Osteocyte (in vitro differentiated cells): ENCODE measurements at places on chromosomes 16 and 17. TPM values are rescaled to one million over a fixed set of nuclear protein-coding genes. Genes with fewer than 3 reads are reported as not detected.
A peak's percentile ranks its signal among the peaks of the same experiment; 100 is the strongest.

GRCh38 chr17:30199600-30199999 is 35.9 kb downstream of the SLC6A4 start:
- no peak for DNase-seq
- H3K4me3 ChIP-seq: no peak overlapping the region
- no peak overlapping the region for H3K27ac ChIP-seq
- H3K27me3 ChIP-seq: peaks cover 4% of the 10 kb centered on the region

- H3K27ac ChIP-seq: no peak overlapping the region
- no peaks in the 10 kb centered on the region for H3K27me3 ChIP-seq
- no peak for DNase-seq
- H3K36me3 ChIP-seq: no peaks in the 10 kb centered on the region
- no peak overlapping the region for H3K4me3 ChIP-seq
- peaks cover 9% of the 10 kb centered on the region for H3K4me1 ChIP-seq
Observed at GRCh38 chr16:85451641-85452363, 161.3 kb upstream of the GSE1 start.

- no peak for DNase-seq
- no peak overlapping the region for H3K27ac ChIP-seq
- no peak overlapping the region for H3K4me3 ChIP-seq
- no peaks in the 10 kb centered on the region for H3K27me3 ChIP-seq
- H3K36me3 ChIP-seq: peaks cover 21% of the 10 kb centered on the region
Observed at GRCh38 chr17:676060-676700, 38.5 kb downstream of the VPS53 start.

- peaks cover 2% of the 10 kb centered on the region for H3K4me1 ChIP-seq
- H3K36me3 ChIP-seq: no peaks in the 10 kb centered on the region
- no peak overlapping the region for H3K4me3 ChIP-seq
- H3K27me3 ChIP-seq: peaks cover 9% of the 10 kb centered on the region
Observed at GRCh38 chr17:5123343-5124124, 7.7 kb downstream of the USP6 start.

- no peaks in the 10 kb centered on the region for H3K4me1 ChIP-seq
- no peak overlapping the region for H3K27ac ChIP-seq
- H3K27me3 ChIP-seq: no peaks in the 10 kb centered on the region
Observed at GRCh38 chr17:71202449-71202848, 918.4 kb upstream of the SOX9 start.

DNA sequence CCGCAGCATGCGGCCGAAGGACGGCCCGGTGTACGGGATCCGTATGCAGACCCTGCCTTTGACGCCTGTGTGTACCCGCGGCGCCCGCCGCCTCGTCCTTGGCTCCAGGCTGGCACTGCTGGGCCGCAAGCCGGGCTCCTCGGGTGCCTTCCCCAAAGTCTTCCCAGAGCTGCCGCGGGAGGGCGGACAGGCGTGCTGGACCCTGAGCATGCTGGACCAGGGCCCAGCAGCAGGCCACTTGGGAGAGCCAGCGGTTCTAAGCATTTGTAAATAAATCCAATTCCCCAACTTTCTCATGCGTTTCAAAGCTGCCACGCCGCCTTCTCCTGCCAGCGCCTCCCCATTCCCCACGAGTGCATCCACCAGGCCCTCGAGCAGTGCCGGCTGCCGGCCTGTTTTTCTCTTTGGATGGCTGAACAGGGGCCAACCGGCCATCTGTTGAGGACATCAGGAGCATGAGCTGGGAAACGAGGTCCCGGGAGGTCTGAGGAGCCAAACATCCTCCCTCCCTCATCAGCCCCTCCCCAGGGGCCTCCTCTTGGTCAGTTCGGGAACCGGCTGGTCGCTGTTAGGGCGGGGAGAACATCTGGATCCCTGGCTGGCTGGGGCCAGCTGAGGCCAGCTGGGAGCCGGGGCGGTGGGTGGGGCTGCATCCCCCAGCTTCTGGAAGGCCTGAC is 20.5 kb upstream of the PABPN1L start:
- no peak overlapping the region for H3K4me3 ChIP-seq
- H3K4me1 ChIP-seq: peaks cover 2% of the 10 kb centered on the region
- no peak overlapping the region for H3K27ac ChIP-seq
- DNase-seq: no peak
- H3K36me3 ChIP-seq: no peaks in the 10 kb centered on the region

GRCh38 chr17:79960788-79961522 is 74.7 kb downstream of the TBC1D16 start:
- H3K27me3 ChIP-seq: no peaks in the 10 kb centered on the region
- no peak overlapping the region for H3K4me3 ChIP-seq
- peaks cover 37% of the 10 kb centered on the region for H3K4me1 ChIP-seq
- H3K36me3 ChIP-seq: peaks cover 3% of the 10 kb centered on the region
- no peak for DNase-seq
- H3K27ac ChIP-seq: peak overlapping the region; percentile 55

GRCh38 chr17:81891303-81891552 is 158 bp downstream of the ALYREF start:
- H3K36me3 ChIP-seq: peaks cover 20% of the 10 kb centered on the region
- peak overlapping the region; percentile 90 for H3K4me3 ChIP-seq
- DNase-seq: no peak
- H3K27me3 ChIP-seq: no peaks in the 10 kb centered on the region
- H3K27ac ChIP-seq: peak overlapping the region; percentile 93

DNA sequence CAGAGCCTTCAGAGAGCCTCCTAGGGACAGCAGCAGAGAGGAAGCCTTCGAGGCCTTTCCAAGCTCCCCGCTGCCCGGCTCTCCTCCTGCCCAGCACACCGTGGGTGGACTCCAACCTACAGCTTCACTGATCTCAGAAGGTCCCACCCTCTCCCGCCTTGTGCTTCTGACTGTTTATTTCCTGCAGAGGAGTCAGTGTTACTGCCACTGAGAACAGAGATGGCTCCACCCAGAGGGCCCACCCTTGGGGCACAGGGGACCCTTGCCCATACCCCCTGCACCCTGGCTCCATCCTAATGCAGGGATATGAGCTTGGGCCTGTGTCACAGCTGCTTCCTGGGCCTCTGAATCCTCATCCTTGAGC is 52.8 kb upstream of the TOB1 start:
- no peak for DNase-seq
- no peaks in the 10 kb centered on the region for H3K36me3 ChIP-seq
- peaks cover 19% of the 10 kb centered on the region for H3K4me1 ChIP-seq
- no peak overlapping the region for H3K4me3 ChIP-seq
- H3K27ac ChIP-seq: peak overlapping the region; percentile 93

DNA sequence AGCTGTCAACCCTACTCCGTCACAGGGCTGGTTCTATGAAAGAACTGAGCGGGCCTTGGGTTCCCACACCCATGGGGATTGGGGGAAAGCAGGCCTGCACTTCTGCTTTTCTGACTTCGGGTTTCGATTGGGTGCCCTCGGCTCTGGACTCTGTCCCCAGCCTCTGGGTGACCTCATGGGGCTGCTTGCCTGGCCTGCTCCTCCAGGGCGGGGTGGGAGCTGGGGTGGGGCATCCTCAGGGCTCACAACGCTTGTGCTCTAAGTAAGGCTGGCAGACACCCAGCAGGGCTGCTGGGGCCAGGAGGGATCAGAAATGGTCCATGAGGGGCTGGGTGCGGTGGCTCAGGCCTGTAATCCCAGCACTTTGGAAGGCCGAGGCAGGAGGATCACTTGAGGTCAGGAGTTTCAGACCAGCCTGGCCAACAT is 19.2 kb downstream of the ARHGAP27 start:
- no peak for DNase-seq
- H3K27ac ChIP-seq: no peak overlapping the region
- H3K36me3 ChIP-seq: no peaks in the 10 kb centered on the region
- peaks cover 2% of the 10 kb centered on the region for H3K4me1 ChIP-seq
- no peak overlapping the region for H3K4me3 ChIP-seq

- H3K27ac ChIP-seq: no peak overlapping the region
- DNase-seq: no peak
- H3K36me3 ChIP-seq: no peaks in the 10 kb centered on the region
- H3K27me3 ChIP-seq: no peaks in the 10 kb centered on the region
- H3K4me3 ChIP-seq: no peak overlapping the region
- peaks cover 15% of the 10 kb centered on the region for H3K4me1 ChIP-seq
Observed at GRCh38 chr16:85015481-85016187, 4.3 kb upstream of the ZDHHC7 start.

GRCh38 chr17:41538565-41538991 is 10.5 kb upstream of the KRT19 start:
- peaks cover 7% of the 10 kb centered on the region for H3K4me1 ChIP-seq
- H3K27me3 ChIP-seq: peaks cover 3% of the 10 kb centered on the region
- no peak overlapping the region for H3K27ac ChIP-seq

DNA sequence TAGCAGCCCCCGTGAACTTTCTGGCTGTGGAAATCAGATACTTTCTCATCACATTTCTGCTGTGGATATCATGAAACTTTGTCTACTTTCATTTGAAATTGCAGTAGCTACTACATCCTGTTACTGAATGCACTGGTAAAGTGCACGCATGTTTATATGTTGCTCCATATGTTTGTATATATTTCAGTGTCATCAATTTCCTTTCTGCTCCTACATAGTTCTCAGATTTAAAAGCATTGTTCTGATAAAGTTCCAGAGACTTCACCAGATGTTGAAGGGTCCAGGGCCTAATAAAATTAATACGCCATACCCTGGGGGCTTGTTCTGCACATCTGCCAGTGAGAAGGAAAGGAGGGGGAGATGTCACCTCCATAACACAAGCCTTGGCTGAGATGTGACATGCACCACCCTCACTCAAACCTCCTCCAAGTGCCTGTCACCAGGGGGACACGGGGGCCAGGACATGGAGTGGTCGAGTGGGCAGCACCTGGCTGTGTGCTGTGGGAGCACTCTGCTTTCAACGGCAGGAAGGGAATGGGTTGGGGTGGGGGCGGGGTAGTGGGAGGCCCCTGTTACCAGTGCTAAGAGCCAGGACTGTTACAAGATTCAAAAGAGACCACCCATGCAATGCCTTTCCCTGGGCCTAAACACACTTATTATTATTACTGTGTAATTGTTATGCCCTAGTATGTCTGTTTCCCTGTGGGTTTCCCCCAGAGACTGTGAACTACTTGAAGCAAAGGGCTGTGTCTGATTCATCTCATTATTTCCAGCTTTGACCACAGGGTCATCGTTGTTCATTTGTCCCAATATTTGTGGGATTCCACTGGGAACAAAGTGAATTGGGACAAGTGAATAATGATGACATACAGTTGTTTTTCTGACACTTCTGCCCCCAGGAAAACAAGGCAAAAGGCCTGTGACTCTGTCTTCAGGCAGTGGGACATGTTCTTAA is 193.4 kb downstream of the FOXL1 start:
- no peak overlapping the region for H3K4me3 ChIP-seq
- peak overlapping the region; percentile 85 for H3K27ac ChIP-seq
- no peaks in the 10 kb centered on the region for H3K27me3 ChIP-seq
- H3K36me3 ChIP-seq: no peaks in the 10 kb centered on the region

DNA sequence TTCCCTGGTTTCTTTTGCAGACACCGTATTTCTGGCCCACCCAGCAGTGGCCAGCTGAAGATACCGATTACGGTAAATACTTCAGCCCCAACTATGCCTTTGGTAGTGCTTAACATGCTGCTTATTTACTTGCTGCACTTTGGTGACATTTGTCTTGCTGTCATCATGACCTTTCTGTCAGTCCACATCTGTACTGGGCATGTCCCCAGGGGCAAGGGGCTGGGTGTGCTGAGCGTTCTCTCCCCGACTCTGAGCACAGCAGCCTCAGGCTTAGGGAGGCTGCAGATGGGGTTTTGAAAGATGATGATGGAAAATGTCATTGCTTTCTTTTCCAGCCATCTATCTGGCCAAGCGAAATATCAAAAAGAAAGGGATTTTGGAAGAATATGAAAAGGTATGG is 23.3 kb downstream of the RGS9 start:
- H3K4me3 ChIP-seq: no peak overlapping the region
- peaks cover 2% of the 10 kb centered on the region for H3K36me3 ChIP-seq
- no peak overlapping the region for H3K27ac ChIP-seq
- no peak for DNase-seq

DNA sequence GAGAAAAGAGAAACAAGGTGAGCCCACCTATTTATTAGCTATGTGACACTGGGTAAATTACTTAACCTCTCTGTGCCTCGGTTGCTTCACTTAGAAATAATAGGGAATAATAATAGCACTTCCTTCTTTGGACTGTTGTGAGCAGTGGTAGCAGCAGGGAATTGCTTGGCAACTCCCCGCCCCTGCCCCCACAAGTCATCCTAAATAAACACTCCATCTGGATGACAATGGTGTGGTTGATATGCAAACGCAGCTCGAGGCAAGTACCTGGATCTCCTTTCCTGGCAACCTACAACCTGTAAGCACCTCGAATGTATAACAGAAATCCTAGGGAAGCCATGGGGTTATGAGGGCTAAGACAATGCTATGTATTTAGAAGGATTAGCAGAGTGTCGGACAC is 9.1 kb downstream of the TEKT3 start:
- no peak overlapping the region for H3K4me3 ChIP-seq
- H3K36me3 ChIP-seq: peaks cover 2% of the 10 kb centered on the region
- no peak for DNase-seq
- peaks cover 4% of the 10 kb centered on the region for H3K27me3 ChIP-seq
- H3K4me1 ChIP-seq: no peaks in the 10 kb centered on the region

DNA sequence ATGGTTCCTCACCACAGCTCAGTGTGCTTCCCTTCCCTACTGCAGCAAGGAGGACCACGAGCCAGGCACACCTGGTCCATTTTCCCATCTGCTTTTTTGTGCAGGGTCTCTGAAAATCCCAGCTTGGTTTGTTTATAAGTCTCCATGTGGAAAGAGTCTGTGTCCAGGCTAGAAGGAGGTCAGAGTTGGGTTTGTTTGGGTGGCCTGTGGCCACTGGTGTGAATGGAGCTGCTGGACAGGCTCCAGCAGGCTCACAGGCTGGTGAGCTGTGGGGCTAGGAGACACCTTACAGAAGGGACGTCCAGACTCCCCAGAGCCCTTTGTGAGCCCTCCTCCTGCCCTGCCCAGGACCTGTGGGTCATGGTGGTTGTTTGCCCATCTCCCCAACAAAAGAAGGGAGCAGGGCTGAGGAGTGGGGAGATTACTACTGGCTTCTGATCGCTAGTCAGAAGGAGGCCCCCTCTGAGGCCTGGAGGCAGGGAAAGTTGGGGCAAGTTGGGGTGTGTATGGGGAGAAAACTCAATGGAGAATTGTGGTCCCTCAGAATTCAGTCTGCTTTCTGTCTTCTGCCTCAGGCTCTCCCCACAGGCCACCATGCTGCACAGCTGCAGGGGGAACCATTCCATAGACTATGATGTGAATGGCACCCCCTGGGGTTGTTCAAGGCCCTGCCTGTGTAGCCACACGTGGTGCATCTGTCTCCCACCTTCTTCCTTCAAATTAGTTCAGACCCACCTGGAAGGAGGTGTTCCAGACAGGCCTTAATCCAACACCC is 4.1 kb downstream of the RARA start:
- no peak for DNase-seq
- peak overlapping the region; percentile 40 for H3K4me3 ChIP-seq
- no peaks in the 10 kb centered on the region for H3K27me3 ChIP-seq
- H3K4me1 ChIP-seq: peaks cover 36% of the 10 kb centered on the region
- no peaks in the 10 kb centered on the region for H3K36me3 ChIP-seq

GRCh38 chr17:82118168-82118814 is 20.3 kb upstream of the FASN start:
- peaks cover 5% of the 10 kb centered on the region for H3K4me1 ChIP-seq
- H3K27ac ChIP-seq: no peak overlapping the region
- H3K4me3 ChIP-seq: no peak overlapping the region
- H3K27me3 ChIP-seq: no peaks in the 10 kb centered on the region
- no peak for DNase-seq

GRCh38 chr17:62321451-62321850 is 58.9 kb upstream of the EFCAB3 start:
- no peak for DNase-seq
- H3K27ac ChIP-seq: no peak overlapping the region
- no peaks in the 10 kb centered on the region for H3K36me3 ChIP-seq
- H3K4me3 ChIP-seq: no peak overlapping the region
- H3K4me1 ChIP-seq: no peaks in the 10 kb centered on the region

KRTAP4-5 gene
- total RNA-seq: not detected in 2 replicates

ODF4 gene
- not detected in 2 replicates for total RNA-seq

ETV4 gene
- 5.9 and 6.5 TPM in 2 replicates for total RNA-seq

PRSS8 gene
- total RNA-seq: not detected in 2 replicates

GPS2 gene
- total RNA-seq: 54.9 and 61.9 TPM in 2 replicates
